AG04450 (cell line): ENCODE measurements at places on chromosomes 12 and 14. TPM values are rescaled to one million over a fixed set of nuclear protein-coding genes. Genes with fewer than 3 reads are reported as not detected.

DNA sequence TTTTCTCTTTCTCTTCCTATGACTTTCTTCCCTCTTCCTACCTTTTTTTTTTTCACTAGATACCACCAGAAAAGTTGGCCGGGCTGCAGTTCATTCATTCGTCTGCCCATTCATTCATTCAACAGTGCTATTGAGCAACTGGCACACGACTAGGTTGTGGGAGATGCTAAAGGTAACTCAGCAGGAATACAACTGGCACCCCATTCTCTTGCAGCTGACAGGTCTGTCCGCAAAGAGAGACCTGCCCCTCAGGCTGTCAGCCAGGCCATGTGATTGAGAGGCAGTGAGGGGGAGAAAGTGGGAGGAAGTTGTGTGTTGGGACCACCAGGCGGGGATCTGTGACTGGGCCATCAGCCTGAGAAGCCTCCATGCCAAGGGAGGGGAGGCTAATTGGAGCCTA is 105.2 kb downstream of the TSPAN9 start:
- no peak for DNase-seq

GRCh38 chr14:29637411-29637810 is 290.2 kb downstream of the PRKD1 start:
- no peak for DNase-seq

- DNase-seq: no peak
These were observed 36.9 kb downstream of the DIO3 start for GRCh38 chr14:101598159-101598558.

DNA sequence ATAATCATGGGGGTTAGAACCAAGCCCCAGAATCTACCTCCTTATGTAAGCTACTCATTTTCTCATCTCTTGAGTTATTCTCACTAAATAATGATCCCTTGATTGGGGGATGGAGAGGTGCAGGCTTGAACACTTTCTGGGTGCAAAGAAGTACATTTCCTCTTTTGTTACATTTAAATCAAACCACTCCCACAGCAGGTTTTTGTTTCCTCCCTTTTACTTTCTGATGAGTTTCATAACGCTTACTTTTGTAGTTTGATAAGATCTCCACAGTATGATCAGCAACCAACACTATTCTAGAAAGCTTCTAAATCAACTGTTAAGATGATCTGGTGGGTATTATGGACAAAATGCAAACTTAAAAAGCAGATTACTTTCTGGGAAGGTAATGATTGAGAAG is 20.5 kb downstream of the VCPKMT start:
- no peak for DNase-seq

DNA sequence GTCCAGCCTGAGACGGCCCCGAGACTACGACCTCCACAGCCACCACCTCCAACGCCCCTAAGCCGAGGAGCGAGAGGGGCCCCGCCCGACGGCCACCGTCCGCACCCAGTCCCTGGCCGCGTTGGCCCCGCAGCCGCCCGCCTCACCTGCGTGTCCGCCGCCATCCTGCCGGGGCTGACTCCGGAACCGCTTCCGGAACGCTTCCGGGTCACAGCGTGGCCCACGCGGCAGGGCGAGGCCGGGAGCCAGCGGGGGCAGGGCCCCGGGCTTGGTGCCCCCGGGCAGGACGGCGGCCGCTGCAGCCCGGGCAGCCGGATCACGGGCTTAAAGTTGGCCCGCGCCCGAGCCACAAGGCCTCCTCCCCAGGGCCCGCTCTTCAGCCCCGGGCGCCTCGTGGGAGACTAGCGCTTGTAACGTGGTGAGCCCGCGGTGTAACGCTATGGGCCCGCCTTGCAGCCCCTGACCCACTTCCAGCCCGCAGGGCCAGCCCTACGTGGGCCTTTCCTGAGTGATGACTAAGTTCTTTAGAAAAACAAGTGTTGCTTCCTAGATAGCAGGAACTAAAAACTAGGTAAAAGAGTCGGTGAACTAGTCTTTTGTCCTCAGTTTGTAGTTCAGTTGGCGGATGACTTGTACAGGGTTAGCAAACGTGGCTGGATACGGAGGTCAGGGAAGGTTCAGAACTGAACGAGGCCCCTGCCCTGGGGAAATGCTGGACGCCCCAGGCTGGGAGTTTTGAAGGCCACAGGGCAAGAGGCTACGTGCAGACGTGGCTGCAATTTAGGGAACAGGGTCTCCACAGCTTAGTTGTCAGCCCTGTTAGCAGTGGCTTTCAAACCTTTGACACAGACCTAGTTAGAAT is at the start of gene GCN1:
Gene GCN1 (minus strand): TSS at position 182 of the 862 bp plus-strand sequence. CDS start 18 bp downstream, at position 164.
- peak; percentile 36 for DNase-seq

DNA sequence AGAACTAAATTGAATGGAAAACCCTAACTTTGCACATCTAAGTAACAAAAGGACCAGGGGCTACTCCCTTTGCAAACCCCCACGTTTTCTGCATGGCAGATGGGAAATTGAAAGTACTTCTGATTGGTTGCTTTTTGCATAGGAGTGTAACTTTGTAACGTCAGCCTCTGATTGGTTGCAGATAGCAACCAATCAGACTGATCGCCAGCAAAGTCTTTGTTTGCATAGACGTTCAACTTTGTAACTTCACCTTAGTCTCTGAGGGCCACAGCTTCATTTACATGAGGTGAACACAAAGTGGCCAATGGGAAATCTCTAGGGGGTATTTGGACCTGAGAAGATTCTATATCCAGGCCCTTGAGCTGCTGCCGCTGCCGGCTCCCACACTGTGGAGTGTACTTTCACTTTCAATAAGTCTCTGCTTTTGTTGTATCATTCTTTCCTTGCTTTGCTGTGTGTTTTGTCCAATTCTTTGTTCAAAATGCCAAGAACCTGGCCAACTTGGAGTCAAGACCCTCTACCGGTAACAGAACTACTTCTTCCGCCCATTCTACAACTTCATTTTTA is 102.5 kb upstream of the PRICKLE1 start:
- no peak for DNase-seq

The LRP1-AS gene
- polyA plus RNA-seq: not detected in 2 replicates

The UNC79 gene
- 0.02 and 0.04 TPM in 2 replicates for polyA plus RNA-seq

The SPTB gene
- polyA plus RNA-seq: 0.01 TPM in 1 of 2 replicates, not detected in the other

The CDKN3 gene
- 20.8 and 28.9 TPM in 2 replicates for polyA plus RNA-seq
